ENCODE measurements at places on chromosomes 12 and 14. TPM values are rescaled to one million over a fixed set of nuclear protein-coding genes. Genes with fewer than 3 reads are reported as not detected.

GALNT4 gene
- polyA plus RNA-seq: 4.4 TPM

STXBP6 gene
- 24.5 TPM for polyA plus RNA-seq

SIRT4 gene
- polyA plus RNA-seq: 5.6 TPM

SERPINA6 gene
- not detected for polyA plus RNA-seq

GDF3 gene
- polyA plus RNA-seq: 0.12 TPM

SLC6A13 gene
- polyA plus RNA-seq: 201 TPM

TGM1 gene
- 4.9 TPM for polyA plus RNA-seq

NTF3 gene
- 3.1 TPM for polyA plus RNA-seq

RBM23 gene
- polyA plus RNA-seq: 111 TPM

BAZ2A gene
- 49.3 TPM for polyA plus RNA-seq

TMPRSS12 gene
- 0.19 TPM for polyA plus RNA-seq

CLMN gene
- 4.1 TPM for polyA plus RNA-seq

ST8SIA1 gene
- 34.0 TPM for polyA plus RNA-seq
